ENCODE measurements at places on chromosomes 11 and 22.

DNA sequence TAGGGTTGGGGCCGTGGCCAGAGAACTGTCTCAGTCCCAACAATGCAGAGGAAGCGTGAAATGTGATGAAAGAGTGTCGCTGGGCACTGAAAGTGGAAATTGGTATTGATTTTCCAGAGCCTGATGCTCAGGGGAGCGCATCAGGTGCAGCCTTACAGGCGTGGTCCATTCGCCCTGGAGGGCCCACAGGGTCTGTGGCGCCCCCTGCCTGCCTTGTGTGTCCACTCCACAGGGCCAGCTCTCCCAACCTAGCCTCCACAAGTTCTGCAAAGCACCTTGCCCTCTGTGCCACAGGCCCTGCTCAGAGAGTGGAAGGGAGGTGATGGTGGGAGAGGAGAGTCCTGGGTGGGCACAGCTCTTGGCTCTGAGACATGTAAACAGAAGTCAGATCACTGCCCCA lies 54.9 kb upstream of the LMO1 start:
- DNase-seq = no peak

GRCh38 chr22:27874185-27874584 lies 44.9 kb downstream of the PITPNB start:
- DNase-seq = no peak

GRCh38 chr11:45037434-45038005 lies 86.8 kb upstream of the TP53I11 start:
- DNase-seq = no peak

- no peak for DNase-seq
These were observed 13.8 kb downstream of the GAB2 start for GRCh38 chr11:78403781-78404180.

GRCh38 chr11:114280696-114281095 lies 15.5 kb upstream of the NNMT start:
- DNase-seq = no peak

- no peak for DNase-seq
These were observed 3.0 kb upstream of the SIGIRR start for GRCh38 chr11:417652-418342.

GRCh38 chr22:49364398-49364797 lies 463.3 kb downstream of the BRD1 start:
- DNase-seq = no peak

- DNase-seq = no peak
These were observed 152.4 kb upstream of the TTC12 start for GRCh38 chr11:113161711-113162591.

- DNase-seq = no peak
These were observed 4.8 kb upstream of the APOBEC3H start for GRCh38 chr22:39092111-39092862.

DNA sequence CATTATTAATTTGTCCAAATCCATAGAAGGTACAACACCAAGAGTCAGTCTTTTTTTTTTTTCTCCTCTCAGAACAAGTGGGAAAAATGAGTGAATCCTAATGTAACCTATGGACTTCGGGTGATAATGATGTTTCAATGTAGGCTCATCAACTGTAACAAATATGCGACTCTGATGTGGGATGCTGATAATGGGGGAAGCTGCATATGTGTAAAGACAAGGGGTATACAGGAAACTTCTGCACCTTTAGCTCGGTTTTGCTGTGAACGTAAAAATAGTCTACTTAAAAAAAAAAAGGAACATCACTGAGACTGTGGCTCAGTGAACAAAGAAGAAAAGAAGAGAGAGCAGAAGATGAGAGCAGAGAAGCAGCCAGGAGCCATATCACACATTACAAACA lies 78.3 kb upstream of the ARHGAP32 start:
- no peak for DNase-seq

DNA sequence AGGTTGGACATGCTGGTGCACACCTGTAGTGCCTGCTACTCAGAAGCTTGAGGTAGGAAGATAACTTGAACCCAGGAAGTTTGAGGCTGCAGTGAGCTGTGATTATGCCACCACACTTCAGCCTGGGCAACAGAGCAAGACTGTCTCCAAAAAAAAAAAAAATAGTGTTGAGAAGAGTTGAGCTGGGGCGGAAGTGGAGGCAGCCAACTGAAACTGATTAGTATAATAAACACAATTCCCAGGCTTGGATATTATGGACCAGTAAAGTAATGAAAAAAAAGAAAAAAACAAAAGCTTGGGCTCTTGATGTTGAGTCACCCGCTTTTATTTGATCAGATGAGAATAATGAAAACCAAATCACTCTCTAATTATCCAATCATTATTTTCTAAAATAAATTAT lies 21.0 kb downstream of the LDLRAD3 start:
- no peak for DNase-seq

DNA sequence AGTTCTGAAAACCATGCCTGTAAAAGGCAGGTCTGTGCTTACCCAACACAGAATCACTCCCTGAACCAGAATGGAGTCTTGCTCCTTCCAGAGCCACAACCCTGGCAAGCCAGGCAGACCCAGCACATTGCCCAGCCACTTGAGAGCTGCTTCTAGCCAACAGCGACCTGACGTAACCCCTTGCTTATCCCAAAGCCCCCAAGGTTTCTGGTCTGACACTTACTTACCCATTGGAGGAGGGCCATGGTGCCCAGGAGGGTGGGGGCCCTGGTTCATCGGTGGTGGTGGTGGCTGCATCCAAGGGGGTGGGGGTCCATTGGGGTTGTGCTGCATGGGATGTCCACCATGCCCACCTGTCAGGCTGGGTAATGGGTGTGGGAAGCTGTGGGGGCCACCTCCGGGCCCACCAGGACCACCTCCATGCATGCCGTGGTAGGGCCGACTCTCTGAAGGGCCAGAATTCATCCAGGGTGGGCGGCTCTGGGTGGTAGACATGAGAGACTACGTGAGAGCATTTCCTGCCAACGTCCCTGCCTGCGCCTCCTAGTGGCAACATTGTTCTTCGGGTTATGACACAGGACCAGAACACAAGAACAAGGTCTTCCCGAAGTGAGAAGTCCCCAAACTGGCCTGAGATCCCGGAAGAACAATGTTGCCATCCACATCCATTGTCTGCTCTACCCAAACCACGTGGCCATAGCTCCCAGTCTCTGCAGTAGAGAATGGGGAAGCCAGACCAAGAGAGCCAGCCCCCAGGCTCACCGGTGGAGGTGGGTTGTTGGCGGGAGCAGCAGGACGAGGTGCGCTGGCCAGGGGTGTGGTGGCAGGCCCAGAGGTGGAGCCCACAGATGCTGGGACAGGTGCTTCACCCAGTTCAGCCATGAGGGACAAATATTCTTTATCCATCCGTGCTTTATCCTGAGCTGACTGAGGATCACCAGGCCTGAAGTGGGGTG lies 7.8 kb upstream of the PYGM start:
- no peak for DNase-seq

DNA sequence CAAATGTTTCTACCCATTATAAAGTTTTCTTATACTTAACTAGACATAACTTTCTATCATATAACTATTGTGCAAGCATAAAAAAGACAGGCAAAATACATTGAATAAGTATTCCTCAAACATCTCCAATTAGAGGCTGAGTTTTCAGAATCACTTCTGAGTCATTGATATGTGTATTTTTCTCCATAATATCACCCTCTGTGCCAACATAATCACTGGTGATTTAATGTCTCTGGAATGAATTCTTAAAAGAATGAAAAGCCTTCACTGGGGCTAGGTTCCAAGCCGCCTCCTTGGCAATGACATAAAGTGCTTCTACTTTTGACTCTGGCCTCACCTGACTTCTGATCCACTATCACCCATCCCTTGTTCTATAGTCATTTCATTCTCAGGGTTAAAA lies 197.0 kb upstream of the E2F8 start:
- no peak for DNase-seq

All from smooth muscle cell of the brain vasculature (primary cell).